Left lobe of liver (tissue), 2 donors: ENCODE measurements at places on chromosomes 16 and 17. TPM values are rescaled to one million over a fixed set of nuclear protein-coding genes. Genes with fewer than 3 reads are reported as not detected.
A peak's percentile ranks its signal among the peaks of the same experiment; 100 is the strongest.

DNA sequence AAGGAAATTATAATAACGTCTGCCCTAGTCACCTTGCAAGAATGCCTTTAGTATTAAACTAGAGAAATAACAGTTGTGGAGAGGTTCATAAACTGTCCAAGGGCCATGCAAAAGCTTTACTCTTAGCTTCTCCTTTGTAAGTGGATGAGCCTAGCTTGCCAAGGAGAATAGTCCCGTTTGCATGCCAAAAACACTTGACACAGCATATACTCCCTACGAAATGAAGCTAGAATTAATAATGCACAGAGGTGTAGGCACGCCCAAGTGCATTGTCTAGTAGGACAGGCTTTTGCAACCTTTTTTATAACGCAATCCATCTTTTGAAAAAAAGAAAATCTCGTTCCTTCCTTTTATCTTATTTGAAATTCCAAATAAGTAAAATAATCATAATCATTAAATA is 12.8 kb upstream of the CDRT4 start:
- no peak for DNase-seq

- DNase-seq = no peak
These were observed 550 bp downstream of the EIF4A3 start for GRCh38 chr17:80146121-80147034.

- peak; percentile 93 for DNase-seq
These were observed 22.9 kb downstream of the ANKRD40 start for GRCh38 chr17:50684612-50685333.

GRCh38 chr16:83187405-83187804 is 560.6 kb downstream of the CDH13 start:
- no peak for DNase-seq

- no peak for DNase-seq
These were observed 98.8 kb downstream of the DYNLRB2 start for GRCh38 chr16:80639636-80640035.

GRCh38 chr17:80738987-80739730 is 194.5 kb downstream of the RPTOR start:
- no peak for DNase-seq

GRCh38 chr17:81314398-81315081 is 19.4 kb upstream of the SLC38A10 start:
- DNase-seq = no peak

The STUB1 gene
- total RNA-seq = 56.2 TPM

The MGAT5B gene
- total RNA-seq = not detected

The KRTAP3-1 gene
- total RNA-seq = not detected

The TBC1D3H gene
- not detected for total RNA-seq
